ENCODE measurements at places on chromosomes 12 and 14. TPM values are rescaled to one million over a fixed set of nuclear protein-coding genes. Genes with fewer than 3 reads are reported as not detected.

NTS gene
- total RNA-seq, result not detected

LRP6 gene
- total RNA-seq, result 26.4 TPM

KRT86 gene
- total RNA-seq, result 0.60 TPM

PTHLH gene
- total RNA-seq, result 0.26 TPM

ERBB3 gene
- total RNA-seq, result 106 TPM

CD69 gene
- total RNA-seq, result 0.66 TPM

CLEC9A gene
- total RNA-seq, result not detected

FAIM2 gene
- 2.1 TPM for total RNA-seq

HOTAIR gene
- not detected for total RNA-seq

VEZT gene
- 31.9 TPM for total RNA-seq

LTB4R gene
- total RNA-seq, result 3.2 TPM

OR4K13 gene
- total RNA-seq, result not detected

Measured in pancreas (tissue), 10 donors.